H7 (cell line): ENCODE measurements at places on chromosomes 5 and 9.

- DNase-seq: no peak
These were observed 125.3 kb upstream of the TMEM161B start for GRCh38 chr5:88393716-88394535.

DNA sequence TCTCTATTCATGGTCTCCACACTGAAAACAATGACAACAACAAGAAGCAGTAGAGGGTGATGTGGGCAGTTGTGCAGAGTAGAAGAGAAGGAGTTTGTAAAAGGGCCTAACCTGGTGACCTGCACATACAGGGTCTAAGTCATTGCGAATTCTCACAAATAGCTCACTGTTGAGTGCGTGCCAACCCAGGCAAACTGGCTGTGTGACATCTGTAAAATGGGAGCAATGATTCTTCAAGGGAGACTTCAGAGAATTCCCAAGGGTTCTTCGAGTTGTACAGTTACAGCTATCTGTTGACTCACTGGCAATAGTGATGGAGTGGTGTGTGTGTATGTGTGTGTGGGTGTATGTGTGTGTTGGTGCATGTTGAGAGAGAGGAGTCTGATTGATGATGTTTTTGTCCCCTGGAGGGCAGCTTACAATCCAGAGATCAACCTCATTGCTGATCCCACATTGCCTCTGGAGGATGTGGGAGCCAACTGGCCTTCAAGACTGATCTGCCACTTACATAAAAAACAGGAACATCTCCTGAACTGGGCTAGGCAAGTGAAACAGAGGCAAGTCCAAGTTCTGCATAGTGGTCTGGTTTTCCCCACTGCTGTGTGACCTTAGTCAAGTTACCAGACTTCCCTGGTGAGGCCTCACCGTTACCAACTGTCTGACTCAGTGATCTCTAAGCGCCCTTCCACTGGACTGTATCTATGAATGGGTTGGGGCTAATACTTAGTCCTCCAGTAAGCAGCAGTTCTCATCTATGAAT is 3.2 kb downstream of the FAT2 start:
- no peak for DNase-seq

DNA sequence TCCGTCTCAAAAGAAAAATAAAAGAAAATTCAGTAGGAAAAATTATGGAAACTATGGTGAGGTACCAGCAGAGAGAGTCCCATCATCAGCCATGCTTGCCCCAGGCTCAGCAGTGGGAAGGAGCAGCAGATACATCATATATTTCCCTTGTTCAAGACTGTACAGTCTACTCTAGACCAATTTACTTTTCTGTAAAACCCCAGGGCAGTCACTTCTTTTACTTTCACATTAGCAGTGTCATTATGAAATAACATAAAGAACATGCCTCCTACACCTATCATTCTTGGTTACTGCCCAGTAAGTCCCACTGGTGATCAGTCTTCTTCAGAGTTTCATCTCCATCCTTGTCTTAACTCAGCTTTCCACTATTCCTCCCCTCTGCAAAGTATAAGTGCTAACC is 1145.0 kb downstream of the MAT2B start:
- no peak for DNase-seq

DNA sequence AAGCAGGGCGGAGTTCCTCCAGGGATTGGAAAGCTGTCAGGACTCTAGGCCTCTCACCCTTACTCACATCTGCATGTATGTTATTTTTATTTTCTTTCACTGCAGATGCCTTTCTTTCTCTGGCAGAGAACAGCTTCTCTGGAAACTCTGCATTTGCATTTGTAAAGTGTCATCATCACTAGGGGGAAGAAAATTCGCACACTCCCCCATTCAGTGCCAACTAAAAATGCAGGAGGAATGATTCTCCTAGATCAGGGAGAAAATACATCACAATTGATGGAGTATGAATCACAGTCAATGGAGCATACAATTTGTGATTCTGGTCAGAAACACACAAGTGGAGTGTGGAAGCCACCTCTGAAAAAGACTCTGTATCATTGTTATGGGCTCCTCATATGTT is 351.4 kb upstream of the FTMT start:
- DNase-seq: no peak

DNA sequence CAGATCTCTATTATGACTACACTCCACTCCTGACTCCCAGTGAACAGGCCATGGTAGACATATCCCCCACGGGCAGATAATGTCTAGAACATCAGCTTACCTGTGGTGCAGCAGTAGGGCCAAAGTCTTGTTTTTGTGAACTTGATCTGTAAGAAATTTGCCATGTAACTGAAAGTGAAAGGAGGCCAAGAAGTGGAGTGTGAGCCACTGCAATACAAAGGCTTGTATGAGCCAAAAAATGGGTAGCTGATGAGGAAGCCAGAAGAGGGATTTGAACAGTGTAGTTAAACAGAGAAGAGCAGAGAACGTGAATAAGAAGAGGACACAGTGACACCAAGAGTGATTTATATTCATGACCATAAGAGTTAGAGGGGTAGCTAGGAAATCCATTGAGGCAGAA is 361.7 kb downstream of the DMRT2 start:
- DNase-seq: no peak

DNA sequence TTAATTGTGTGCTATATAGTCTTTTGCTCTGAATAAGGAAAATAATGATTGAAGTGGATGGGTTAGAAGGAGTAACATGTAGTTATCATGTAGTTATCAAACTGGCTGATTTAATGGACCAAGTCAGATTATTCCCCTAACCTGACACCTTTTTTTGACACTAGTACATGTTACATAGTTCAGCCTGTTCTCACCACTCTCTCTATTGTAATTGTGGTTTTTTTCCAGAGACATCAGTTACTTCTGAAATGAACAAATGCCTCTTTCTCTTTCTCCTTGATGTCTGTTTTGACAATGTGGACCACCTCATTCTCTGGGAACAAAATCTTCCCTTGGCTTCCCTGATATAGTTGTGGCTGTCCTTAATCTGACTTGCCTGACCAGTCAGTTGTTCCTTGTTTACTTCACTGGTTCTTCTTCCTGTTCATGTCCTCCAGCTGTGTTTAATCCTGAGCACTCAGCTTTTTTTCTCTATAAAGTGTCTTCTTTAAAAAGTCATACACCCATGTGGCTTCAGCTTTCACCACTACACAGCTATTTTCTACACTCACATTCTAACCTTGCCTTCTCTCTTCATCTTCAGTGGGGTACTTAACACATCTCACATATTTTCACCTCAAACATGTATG is 243.4 kb downstream of the ARRDC3 start:
- no peak for DNase-seq

GRCh38 chr9:6198251-6198650 is 17.4 kb upstream of the IL33 start:
- DNase-seq: no peak

DNA sequence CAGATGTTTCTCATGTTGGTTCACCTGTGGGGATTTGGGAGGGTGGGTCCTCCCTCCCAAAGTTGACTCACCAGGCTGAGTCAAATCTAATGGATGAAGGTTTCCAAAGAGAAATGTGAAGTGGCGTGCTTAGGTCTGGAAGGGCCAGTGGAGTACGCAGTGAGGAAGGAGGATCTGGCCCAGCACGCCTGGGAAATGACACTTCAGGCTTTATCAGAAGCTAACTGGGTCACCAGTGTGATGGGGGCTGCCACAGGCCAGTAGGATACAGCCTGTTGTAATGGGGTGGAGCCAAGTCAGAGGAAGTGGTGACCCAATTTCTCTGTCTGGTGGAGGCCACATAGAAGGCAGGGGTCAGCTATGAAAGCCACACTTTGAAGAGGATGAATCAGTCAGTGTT is 18.0 kb downstream of the POLR1E start:
- no peak for DNase-seq
